ENCODE measurements at places on chromosomes 7 and 10. TPM values are rescaled to one million over a fixed set of nuclear protein-coding genes. Genes with fewer than 3 reads are reported as not detected.

The VWA2 gene
- total RNA-seq = not detected

The CYP2W1 gene
- total RNA-seq = not detected

The RET gene
- not detected for total RNA-seq

The SLC18A3 gene
- total RNA-seq = not detected

The MOGAT3 gene
- not detected for total RNA-seq

DNA sequence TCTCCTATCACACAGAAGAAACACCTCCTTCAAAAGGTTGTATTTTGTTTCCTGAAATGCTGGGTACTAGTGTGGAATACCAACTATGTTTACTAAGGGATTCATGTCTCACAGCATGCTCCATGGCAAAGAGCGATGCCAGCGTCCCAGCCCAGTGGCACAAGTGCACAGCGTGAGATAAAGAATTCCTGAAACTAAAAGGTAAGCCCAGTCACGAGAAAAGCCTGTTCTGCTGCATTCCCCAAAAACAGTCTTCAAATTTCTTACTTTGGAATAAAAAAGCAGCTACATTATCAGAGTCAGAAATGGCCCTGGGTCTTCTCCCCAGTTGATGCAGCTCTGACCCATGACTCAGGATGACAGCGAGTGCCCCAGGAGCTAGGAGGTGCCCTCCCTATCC, 53.1 kb upstream of the DDC start:
- no peak for DNase-seq

DNA sequence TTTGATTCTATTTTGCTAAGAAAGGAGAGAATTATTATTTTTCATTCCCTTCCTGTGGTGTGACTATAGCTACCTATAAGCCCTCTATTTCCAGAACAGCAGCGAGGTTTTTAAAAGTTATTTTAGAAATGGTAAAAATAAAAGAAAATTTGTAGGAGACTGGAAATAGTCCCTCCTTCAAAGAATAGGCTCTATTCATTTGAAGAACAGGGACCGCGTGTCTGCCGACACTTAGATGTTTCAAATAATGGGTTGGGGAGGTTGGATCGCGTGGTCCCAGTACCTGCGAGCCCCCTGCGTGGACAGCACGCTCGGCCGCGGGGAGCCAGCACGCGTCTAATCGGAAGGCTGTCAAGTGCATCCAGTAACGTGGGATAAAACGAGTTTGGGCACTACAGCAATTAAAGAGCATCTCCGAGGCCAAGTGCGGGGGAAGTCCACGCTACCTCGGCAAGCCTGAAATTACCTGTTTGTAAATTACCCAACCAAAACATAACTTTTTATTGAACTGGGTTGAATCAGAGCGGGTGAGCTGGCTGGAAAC, 1.0 kb downstream of the CACNA2D1 start:
- DNase-seq = no peak

- DNase-seq = no peak
Measured at GRCh38 chr7:139181404-139181803, 49.6 kb upstream of the UBN2 start.

GRCh38 chr7:71112436-71112835, 19.5 kb upstream of the GALNT17 start:
- no peak for DNase-seq
